ENCODE measurements at places on chromosomes 3 and 15. TPM values are rescaled to one million over a fixed set of nuclear protein-coding genes. Genes with fewer than 3 reads are reported as not detected.

Gene TMEM62
- 13.8 TPM for total RNA-seq

Gene MORC1
- total RNA-seq = not detected

Gene MUC13
- not detected for total RNA-seq

Gene CCDC13
- total RNA-seq = 0.49 TPM

Gene CTXND1
- total RNA-seq = not detected

Gene ALDH1L1
- not detected for total RNA-seq

Gene TERB2
- total RNA-seq = not detected

Gene SERP1
- 123 TPM for total RNA-seq

- no peak for DNase-seq
Measured at GRCh38 chr3:152193673-152194267, 75.0 kb upstream of the MBNL1 start.

GRCh38 chr3:30426293-30426993 is 180.0 kb upstream of the TGFBR2 start:
- no peak for DNase-seq

DNA sequence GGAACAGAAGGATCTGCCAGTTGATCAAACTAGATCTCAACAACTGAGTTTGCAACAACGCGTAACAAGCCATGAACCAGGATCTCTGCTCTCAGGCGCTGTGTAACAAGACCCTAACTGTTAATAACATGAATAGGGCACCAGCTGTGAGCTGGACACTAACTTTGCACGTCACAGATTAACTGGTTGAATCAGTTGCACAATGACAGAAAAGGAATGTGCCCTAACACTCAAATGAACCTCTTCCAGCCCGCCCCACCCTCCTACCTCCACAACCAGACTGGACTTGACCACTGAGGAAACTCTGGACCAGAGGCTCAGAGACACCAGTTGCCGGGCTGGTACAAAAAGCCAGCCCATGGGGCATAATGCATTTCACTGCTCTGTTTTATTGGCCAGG is 34.3 kb downstream of the MCF2L2 start:
- no peak for DNase-seq

DNA sequence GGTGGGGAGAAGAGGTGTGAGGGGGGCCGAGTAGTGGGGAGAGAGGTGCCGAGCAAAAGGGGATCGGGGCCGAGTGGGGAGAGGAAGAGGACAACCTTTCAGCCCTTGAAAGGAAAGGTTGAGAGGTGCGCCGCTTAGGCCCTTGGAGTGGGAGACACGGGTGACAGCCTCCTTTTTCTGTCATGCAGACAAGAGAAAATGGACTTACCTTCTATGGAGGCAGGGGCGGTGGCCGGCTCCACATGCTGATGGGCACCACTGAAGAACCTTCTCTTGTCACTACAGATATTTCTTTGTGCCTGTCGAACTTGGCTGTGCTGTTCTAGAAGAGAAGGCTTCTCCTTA is 421 bp downstream of the KLHL18 start:
- DNase-seq = peak; percentile 26

DNA sequence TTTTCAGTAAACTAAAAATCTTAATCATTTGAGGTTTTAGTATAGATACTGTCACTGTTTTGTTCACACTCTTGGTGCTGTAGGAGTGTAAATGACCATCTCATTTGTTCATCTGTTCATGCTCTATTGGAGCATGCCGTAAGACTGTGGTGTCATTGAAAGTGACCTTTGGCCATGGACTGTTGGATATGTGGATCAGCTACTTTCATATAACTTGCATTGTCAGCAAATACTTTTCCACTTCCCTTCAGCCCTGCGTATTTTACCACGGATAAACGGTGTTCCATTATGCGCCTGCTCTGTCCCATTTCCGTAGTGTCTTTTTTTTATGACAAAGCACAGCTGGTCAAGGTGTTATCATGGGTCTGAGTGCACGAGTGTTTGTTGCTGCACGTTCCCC is 32.6 kb upstream of the SENP5 start:
- DNase-seq = no peak

DNA sequence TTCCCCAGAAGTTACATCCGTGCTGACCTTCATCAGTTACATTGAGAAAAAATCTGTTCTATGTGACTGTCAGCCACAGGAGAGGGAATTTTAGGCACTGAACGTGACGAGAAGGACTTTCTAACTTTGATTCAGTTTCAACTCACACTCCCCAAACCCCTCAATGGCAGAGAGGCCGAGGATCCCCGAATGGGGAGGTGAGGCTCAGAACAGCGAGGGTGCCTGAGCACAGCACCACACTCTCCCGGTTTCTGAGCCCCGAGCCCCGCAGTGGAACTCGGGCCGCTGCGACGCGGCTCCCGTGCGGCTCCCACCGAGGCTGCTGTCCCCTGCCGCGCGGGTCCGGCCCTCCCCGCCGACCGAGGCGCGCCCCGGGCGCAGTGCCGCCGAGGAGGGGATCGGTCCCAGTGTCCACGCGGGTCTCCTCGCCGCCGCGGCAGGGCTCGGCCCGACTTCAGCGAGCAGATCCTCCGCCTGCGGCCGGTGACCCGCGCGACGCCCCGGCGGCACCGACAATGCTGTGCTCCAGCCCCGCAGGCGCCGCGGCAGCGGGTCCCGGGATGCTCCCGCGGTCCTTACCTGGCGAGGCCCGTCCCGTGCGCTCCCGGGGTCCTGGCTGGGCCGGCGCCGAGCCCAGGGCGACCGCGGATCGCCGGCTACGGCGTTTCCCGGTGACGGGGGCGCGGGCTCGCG is 439 bp downstream of the CTXND1 start:
- DNase-seq = no peak

GRCh38 chr3:57226176-57226575 is 1.4 kb upstream of the APPL1 start:
- no peak for DNase-seq

DNA sequence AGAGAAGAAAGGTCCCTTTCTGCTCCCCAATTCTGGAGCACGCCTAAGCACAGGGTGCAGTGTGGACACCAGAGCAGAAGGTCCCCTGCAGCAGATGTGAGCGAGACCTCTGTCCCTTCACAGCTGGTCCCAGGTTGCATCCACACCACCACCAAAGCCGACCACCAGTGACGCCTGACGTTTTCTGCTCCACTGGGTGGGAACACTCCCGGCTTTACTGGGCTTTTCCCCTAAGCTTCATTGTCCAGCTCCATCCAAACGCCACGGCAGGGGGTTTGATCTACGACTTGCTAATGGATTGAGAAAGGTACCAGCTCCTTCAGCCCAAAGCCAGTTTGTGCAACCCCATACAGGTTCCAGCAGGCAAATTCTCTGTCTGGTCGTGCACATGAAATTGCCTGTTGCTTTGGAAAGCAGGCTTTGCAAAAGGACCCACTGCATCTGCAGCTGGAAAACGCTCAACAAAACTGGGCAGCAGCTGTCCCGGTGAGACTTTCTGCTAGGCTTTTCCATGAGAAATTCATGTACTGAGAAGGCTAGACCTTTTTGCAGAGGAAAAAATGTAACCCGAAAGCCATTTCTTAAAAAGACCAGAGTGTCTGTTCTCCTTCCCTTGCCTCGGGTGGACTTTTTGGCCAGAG is 31.1 kb downstream of the ADAMTS17 start:
- no peak for DNase-seq

- DNase-seq = no peak
Measured at GRCh38 chr3:55631766-55632331, 144.7 kb upstream of the WNT5A start.

GRCh38 chr15:65355173-65355987 is 22.4 kb downstream of the IGDCC3 start:
- no peak for DNase-seq

GRCh38 chr3:127172781-127173515 is 20.0 kb upstream of the PRR23E start:
- DNase-seq = no peak

GRCh38 chr15:74444106-74445062 is 10.6 kb upstream of the SEMA7A start:
- no peak for DNase-seq

DNA sequence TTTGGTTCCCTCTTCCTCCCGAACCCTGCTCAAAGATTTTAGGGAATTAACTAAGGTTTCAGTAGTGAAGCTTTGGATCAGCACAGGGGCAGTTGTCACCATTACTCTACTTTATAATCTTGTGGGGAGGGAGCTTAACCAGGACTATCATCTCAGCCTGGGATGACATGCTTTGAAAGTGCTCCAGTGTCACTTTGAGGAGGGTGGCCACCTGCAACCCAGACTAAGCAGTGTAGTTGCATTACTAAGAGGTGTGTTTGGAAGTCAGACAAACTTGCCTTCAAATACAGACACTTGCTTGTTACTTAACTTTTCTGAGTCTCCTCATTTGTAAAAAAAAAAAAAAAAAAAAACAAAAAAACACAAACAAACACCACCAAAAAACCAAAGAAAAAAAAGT is 340.3 kb upstream of the TBL1XR1 start:
- no peak for DNase-seq

DNA sequence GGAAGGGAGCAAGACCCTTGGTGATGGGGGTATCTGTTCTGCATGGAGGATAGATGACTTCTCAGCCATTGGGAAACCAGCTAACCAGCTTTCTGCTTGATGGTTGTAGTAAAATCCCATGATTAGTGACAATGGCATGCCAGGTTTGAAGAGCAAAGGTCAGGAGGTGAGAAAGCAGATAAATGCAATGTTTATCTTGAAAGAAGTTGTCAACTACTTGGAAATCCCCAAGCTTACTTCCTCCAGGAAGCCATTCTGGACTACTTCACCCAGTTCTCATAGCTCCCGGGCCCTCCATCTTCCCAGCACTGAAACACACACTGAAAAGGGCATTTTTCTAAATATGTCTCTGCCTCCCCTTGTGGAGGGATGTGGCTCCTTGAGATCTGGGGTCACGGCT is 51.3 kb downstream of the SMAD3 start:
- no peak for DNase-seq

DNA sequence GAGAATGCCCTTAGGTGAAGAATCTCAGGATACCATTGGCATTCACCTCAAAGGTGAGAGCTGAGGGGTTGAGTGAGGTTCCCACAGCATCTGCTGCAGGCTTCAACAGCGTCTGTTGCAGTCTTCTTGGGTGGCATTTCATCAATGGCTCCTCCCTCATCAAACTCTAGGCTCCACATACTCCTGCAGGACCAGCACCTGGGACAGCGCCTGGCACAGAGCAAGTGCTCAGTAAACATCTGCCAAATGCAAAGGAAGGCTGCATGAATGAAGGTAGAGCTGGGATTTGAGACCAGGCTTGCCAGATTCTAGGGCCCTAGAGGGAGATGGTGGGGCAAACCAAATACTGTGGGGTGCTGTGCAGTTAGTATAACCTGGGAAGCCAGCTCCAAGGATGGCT is 9.6 kb downstream of the TRH start:
- DNase-seq = no peak

GRCh38 chr15:38470816-38471215 is 16.9 kb downstream of the FAM98B start:
- DNase-seq = no peak

- no peak for DNase-seq
Measured at GRCh38 chr3:133248389-133248788, 151.5 kb upstream of the BFSP2 start.

- DNase-seq = no peak
Measured at GRCh38 chr3:46942481-46943236, 33.9 kb downstream of the CCDC12 start.

DNA sequence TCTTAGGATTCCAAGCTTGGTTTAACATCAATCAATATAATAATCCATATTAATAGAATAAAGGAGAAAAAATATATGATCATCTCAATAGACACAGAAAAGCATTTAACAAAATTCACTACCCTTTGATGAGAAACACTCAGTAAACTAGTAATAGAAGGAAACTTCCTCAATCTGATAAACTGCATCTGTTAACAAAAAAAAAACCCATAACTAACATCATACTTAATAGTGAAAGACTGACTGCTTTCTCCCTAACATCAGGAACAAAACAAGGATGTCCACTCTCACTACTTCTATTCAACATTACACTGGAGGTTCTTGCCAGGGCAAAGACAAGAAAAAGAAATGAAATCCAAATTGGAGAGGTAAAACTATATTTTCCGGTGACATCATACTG is 30.5 kb downstream of the LRRK1 start:
- no peak for DNase-seq

DNA sequence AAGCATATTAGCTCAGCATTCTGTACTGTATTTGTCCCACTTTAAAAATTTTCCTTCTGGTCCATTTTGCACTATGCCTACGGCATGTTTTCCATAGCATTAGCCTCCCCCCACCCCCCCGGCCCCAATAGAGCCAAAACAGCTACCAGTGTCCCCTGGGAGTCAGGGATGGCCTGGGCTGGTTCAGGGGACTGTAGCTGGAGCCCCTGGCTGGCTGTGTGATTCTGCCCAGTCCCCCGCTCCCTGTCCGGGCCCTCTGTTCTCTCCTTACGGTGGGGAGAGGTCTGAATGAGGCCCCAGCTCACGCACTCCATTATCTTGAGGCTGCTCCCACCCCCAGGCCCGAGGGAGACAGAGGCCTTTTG is 70.1 kb downstream of the KLF15 start:
- DNase-seq = no peak

GRCh38 chr3:39269528-39269927 is 10.3 kb downstream of the CX3CR1 start:
- no peak for DNase-seq

DNA sequence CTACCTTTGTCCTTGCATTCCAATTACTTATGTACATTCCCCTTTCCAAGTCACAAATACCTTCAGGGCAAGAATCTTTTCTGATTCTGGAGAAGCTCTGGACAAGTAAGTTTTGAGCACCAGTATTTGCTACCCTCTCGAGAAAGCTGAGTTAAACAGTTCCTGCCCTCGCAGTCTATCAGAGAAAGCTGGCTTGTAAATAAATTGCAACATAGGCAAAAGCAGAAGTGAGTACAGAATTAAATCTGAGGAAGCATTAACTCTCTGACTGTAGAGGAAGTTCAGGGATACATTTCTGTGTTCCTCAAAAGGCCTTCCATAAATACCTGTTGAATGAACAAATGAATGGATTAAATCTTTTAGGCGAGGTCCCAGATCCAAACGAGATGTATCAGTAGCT is 1.2 kb downstream of the OSBPL11 start:
- DNase-seq = no peak

DNA sequence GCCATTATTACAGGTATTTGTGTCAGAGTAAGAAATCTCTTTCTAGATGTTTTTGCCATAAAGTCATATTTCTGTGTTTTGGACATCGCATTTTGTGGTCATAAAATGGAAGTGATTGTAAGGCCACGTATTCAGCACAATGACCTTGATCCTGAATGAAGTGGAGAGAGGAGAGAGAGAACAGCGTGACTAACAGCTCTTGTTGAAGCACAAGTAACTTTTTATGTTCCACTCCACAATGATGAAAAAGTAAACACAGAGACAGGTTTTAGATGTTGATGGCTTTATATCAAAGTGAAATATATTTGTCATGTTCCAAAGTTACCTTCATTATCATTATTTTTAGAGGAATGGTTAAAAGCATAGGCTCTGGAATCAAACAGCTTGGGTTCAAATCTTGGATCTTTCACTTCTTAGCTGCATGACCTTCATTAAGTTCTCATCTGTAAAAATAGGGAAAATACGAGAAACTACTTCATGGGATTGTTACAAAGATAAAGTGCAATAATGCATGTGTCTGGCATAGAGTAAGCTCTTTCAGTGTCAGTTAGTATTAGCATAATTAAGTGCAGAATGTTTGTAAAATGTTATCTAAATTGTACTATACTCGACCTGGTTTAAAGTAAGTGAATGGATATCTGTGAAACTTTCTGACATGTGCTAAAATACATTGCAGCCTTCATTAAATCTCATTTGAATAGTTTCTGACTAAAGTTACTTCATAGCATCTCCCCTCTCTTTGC is 341.5 kb upstream of the DNAJC19 start:
- no peak for DNase-seq

Data from activated naive CD8-positive, alpha-beta T cell treated with anti-CD3 and anti-CD28 coated beads for 36 hours (primary cell).